ENCODE measurements at places on chromosomes 2 and 18.

DNA sequence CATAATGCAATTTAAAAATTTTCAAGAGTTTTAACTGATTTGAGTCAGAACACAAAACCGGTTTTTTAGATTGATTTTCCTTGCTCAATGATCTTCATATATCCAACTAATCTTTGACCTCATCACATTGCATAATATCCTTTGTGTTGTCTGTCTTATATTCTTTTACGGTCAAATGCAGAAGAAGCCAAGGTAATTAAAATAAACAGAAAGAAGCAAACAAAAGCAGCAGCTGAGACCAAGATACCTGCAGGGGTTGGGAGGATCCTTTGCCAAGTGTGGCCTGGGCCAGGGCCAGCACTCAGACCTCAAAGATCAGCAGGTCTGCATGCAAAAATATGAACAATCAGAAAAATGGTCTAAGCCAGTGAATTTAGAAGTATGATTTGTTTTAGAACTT is 428.9 kb upstream of the NETO1 start:
- no peak for DNase-seq

DNA sequence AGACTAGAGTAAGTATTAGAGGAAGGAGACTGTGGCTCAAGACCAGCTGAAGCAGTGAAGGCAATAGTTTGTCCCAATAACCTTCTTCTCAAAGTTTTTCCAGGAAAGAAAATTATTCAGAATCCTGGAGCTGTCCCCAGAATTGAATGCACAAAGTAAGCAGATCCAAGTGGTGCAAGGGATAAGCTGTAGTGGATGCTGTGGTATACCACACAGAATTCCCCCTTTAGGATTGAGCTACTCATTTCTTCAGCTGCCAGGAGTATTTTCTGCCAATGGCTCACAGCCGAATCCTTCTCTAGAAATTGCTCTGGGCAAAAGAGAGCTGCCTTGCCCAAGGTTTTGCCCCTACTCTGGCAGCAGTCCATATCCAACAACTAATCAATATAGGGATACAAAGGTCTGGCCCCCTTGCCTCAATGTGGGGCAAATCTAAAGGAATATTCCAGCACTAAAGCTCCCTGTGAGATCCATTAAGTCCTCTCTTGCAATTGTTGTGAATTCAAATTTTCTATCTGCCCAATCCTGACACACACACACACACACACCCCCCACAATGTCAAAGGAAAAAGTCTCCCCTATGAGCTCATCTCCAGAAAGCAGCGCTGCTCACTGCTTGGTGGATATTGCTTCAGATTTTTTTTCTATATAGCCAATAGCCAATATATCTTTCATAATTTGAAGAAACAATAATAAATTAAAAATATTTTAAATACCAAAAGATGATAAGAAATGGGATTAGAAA is 18.4 kb upstream of the TCF7L1 start:
- DNase-seq, result no peak

DNA sequence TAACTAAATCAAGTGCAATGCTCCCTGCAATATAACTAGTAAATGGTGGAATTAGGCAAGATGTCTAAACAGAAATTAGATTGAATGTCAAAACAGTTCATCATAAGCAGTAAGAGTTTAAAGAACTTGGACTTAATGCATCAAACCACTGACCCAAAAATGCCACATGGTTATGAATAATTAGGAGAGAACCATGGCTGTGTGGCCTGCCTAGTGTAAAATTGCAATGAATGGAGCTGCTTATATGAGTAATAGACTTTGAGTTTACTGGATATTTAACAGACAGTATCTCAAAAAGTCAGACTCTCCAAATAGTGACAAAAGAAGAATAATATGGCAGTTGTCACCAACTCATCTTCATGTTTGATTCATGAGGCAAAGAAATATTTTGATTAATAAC is 101.6 kb upstream of the COL5A2 start:
- DNase-seq, result no peak

GRCh38 chr2:224284134-224284946 is 117.6 kb downstream of the FAM124B start:
- DNase-seq, result no peak

- no peak for DNase-seq
Observed at GRCh38 chr2:84897773-84898172, 7.7 kb upstream of the TMSB10 start.

GRCh38 chr2:201859949-201860348 is 53.6 kb downstream of the CDK15 start:
- DNase-seq, result no peak

- DNase-seq, result no peak
Observed at GRCh38 chr2:189782221-189782671, 1.9 kb downstream of the ORMDL1 start.

DNA sequence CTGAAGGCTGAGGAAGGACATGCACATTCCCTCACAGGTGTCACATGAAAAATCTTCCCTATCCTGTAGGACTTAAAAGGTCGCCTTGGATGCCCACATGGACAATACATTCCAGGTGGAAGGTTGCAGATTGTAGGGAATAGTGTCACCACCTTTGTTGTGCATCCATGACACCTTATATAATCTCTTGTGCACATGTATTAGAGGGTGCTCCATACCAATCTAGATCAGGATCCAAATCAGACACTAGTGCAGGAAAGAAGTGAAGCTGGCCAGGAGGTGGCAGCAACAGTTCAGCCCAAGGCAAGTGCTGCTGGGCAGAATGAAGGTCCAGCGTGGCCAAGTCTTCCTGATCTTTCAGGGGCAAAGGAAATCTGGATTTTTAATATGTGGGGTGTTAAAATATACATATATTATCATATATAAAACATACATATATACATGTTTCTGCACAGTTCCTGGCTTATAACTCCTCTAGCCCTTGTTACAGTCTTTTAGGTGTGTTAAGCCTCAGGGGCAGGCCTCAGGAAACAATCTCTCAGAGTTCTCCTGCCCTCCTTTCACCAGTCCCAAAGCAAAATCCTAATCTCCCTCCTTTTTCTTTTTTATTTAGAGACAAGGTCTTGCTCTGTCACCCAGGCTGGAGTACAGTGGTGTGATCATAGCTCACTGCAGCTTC is 16.6 kb downstream of the NIF3L1 start:
- no peak for DNase-seq

DNA sequence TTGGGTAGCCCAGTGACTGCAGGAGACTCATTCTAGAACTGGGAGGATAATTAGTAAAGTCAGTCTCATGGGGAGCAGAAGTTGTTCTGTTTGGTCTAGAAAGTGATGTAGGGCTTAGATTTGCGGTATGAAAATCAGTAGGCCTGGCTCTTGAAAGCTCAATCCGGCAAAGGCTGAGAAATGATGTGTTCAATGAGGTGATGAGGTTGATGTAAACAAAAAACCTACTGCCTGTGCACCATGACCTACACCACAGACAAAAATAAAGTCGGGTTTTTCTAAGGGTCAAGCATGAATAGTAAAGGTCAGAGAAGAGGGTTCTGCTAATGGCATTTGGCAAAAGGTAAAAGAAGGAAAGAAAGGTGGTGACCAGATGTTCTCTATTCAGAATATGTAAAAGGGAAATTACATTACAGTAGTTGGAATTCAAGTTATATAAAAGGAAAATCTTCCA is 80.8 kb upstream of the COL5A2 start:
- DNase-seq, result no peak

DNA sequence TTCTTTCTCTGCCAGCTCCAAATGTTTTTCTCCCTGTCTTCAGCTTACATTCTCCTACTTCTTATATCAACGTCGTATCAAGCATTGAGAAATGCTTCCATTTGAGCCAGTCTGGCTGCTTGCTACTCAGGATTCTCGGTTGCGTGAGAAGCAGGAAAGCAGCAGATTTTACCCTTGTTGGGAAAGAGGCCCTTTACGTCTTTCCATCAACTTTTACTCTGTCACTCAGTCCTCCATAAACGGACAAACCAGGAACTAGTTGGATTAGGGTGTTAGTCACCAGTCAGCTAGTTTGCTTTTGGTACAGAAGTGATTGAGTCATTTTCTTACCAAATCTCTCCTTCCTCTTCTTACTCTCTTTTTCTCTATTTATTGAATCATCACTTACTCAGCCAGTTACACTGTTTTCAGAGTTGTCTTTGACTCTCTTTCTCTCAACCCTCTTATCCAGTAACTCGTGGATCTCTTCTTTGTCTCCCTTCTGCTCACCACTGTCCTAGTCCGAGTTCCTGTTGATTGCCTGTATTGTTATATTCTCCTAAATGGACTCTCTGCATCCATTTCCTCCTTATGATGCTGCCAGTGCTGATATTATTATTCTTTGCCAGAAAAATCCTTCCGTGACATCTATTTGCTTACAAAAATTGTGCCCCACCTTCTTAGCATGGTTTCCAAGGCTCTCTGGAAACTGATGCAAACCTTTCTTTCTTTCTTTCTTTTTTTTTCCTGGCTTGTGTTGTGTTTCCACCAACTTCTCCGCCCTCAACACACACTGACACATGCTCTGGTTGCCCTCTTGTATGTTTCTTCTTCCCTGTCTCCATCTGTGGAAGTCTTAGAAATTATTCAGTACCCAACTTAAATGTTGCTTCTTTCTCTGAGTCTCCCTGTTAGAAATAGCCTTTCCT is 61.5 kb downstream of the VRK2 start:
- DNase-seq, result no peak

DNA sequence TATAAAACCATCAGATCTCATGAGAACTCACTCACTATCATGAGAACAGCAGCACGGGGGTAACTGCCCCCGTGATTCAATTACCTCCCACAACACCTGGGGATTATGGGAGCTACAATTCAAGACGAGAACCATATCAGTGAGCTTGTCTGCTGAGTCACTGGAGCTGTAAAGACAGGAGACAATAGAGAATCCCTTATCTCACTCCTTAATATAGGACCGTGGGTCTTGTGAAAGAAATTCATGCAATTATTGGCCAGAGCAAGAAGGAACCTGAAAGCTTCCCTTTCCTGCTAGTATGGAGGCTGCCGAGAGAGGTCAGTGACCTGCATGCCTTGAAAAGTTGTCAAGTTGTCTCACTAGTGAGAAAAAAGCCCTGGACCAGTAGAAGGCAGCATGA is 9.5 kb upstream of the TNFAIP6 start:
- no peak for DNase-seq

- no peak for DNase-seq
Observed at GRCh38 chr2:263774-264492, at the start of gene SH3YL1. Gene SH3YL1 (minus strand): TSS chr2:264032. CDS start chr2:263984, 48 bp downstream.

GRCh38 chr2:223976635-223977226 is 19.5 kb downstream of the MRPL44 start:
- no peak for DNase-seq

DNA sequence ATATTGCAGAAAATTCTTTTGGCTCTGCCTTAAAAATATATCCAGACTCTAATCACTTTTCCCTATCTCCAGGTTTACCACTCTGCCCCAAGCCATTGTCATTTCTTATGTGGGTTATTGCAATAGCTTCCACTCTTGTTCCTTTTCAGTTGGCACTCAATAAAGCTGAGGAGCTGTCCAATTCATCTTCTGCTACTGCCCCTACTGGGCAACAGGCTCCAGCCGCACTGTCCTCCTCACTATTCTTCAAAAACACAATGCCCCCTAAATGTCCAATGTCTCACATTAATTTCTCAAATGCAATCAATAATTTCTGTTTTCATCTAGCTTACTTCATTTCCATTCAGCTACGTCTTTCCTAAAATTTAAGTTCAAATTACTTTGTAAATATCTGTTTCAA is 1262.5 kb upstream of the CDH2 start:
- no peak for DNase-seq

DNA sequence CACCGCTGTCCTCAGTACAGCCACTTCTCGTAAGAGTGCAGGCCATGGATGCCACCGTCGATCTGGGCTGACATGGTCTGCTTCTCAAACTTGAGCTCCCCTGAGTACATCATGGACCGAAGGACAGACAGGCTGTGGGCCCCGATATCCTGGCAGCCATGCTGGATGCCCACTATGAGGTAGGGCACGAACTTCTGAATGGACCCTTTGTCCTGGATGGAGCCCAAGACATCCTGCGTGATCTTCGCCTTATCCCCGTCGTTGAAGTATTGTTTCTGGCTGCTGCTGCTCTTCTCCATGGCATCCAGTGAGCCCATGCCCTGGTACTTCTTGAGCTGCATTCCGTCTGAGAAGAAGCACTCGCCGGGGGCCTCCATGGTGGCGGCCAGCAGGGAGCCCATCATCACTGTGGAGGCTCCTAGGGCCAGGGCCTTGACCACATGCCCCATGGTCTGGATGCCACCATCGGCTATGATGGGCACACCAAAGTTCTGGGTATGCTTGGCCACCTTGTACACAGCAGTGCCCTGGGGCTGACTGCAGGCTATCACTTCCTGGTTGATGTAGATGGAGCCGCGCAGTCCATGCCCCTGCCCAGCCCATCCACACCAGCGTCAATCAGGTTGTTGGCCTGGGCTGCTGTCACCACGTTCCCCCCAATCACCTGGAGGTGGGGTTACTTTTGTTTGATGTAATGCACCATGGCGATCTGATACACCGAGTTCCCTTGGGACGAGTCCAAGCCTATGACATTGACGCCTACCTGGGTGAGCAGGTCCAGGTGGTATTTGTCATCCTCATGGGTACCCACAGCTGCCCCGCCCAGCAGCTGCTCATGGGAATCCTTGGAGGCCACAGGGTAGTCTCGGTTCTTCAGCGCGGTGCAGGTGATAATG is 21.8 kb downstream of the CFLAR start:
- no peak for DNase-seq

- DNase-seq, result no peak
Observed at GRCh38 chr2:172416447-172417058, 10.8 kb upstream of the ITGA6 start.

GRCh38 chr2:64012115-64012514 is 7.1 kb downstream of the VPS54 start:
- no peak for DNase-seq

GRCh38 chr2:96158554-96158940 is 13.3 kb upstream of the DUSP2 start:
- no peak for DNase-seq

GRCh38 chr2:211737282-211737681 is 801.3 kb downstream of the ERBB4 start:
- DNase-seq, result no peak

- no peak for DNase-seq
Observed at GRCh38 chr2:7011356-7012083, 94.3 kb downstream of the RNF144A start.

DNA sequence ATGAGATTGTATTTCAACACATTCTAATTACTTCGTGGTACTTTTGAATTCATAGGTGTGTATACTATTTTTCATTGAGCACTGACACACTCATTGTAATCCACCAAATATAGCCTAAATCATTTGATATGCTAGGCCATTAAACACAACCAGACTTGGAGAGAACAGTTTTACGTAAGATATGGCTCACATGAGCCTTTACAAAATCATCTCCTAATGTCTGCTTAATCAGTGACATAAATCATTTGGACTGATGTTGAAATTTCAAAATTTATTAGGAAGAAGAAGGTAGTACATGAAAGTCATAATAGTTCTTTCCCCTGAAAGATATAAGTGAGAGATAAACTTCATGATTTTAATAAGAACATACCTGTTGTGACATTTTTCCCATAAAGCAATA is 550.2 kb upstream of the LINC00305 start:
- DNase-seq, result peak; percentile 55

GRCh38 chr18:22670914-22671313 is 253.2 kb upstream of the CTAGE1 start:
- no peak for DNase-seq
